Naive thymus-derived CD8-positive, alpha-beta T cell (primary cell): ENCODE measurements at places on chromosomes 4 and X.

DNA sequence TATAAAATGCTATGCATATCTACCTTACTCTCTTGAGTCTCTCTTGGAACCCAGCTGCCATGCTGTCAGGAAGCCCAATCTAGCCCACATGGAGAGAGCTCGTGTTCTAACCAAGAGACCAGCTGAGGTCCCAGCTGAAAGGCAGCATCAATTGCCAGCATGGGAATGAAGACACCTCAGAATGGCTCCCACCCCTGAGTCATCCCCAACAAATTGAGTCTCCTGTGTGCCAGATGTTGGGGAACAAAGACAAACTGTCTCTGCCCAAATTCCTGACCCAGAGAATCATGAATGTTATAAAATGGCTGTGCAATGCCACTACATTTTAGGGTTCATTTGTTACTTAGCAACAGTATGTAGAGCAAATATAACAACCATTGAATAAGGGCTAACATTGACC is 105.2 kb upstream of the STX18 start:
- H3K27me3 ChIP-seq: no peaks in the 10 kb centered on the region
- no peak overlapping the region for H3K27ac ChIP-seq
- H3K4me1 ChIP-seq: no peaks in the 10 kb centered on the region
- DNase-seq: no peak
- H3K4me3 ChIP-seq: no peak overlapping the region

DNA sequence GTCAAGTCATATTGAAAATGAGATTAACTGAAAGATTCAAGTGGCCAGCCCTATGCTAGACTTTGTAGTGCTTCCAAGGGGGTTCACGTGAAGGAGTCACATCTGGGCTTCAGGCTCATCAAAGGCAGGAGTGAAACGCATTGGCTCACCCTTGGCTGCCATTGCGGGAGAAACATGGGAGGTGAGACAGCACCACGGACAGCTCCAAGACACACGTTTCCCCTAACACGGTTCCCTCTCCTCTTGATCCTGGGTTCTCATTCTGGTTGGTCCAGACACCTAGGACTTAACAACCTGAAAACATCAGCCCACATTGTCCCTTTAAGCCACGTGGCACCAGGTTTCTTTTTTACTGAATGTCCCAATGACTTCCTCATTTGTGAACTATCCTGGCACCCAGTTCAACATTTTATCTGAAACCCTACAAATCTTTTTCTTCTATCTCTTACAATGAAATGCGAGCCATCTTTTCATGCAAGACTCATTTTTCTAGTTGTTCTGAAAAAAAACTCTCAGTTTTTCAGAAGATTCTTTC is 279.0 kb upstream of the VCX3A start:
- H3K4me1 ChIP-seq: no peaks in the 10 kb centered on the region
- H3K27me3 ChIP-seq: no peaks in the 10 kb centered on the region
- no peak overlapping the region for H3K4me3 ChIP-seq
- H3K27ac ChIP-seq: no peak overlapping the region
- no peak for DNase-seq

- H3K36me3 ChIP-seq: peaks cover 10% of the 10 kb centered on the region
- H3K27me3 ChIP-seq: no peaks in the 10 kb centered on the region
- H3K4me1 ChIP-seq: no peaks in the 10 kb centered on the region
- no peak overlapping the region for H3K27ac ChIP-seq
These were observed 264.9 kb upstream of the ZC4H2 start for GRCh38 chrX:65241059-65241721.

GRCh38 chr4:89324671-89325070 is 17.1 kb upstream of the GPRIN3 start:
- no peak overlapping the region for H3K27ac ChIP-seq
- no peaks in the 10 kb centered on the region for H3K36me3 ChIP-seq
- H3K4me1 ChIP-seq: no peaks in the 10 kb centered on the region

- no peaks in the 10 kb centered on the region for H3K36me3 ChIP-seq
- H3K4me3 ChIP-seq: no peak overlapping the region
- DNase-seq: no peak
- H3K27ac ChIP-seq: no peak overlapping the region
- H3K4me1 ChIP-seq: no peaks in the 10 kb centered on the region
- peaks cover 9% of the 10 kb centered on the region for H3K27me3 ChIP-seq
These were observed 63.7 kb upstream of the PDGFRA start for GRCh38 chr4:54165438-54165837.

- H3K4me1 ChIP-seq: peaks cover 19% of the 10 kb centered on the region
- H3K27me3 ChIP-seq: no peaks in the 10 kb centered on the region
- H3K27ac ChIP-seq: peak overlapping the region; percentile 35
- H3K36me3 ChIP-seq: no peaks in the 10 kb centered on the region
- peak; percentile 7 for DNase-seq
- H3K4me3 ChIP-seq: peak overlapping the region; percentile 41
These were observed 55.2 kb downstream of the CLNK start for GRCh38 chr4:10629394-10629793.

- no peaks in the 10 kb centered on the region for H3K27me3 ChIP-seq
- no peak overlapping the region for H3K4me3 ChIP-seq
- no peaks in the 10 kb centered on the region for H3K36me3 ChIP-seq
- no peak overlapping the region for H3K27ac ChIP-seq
- DNase-seq: no peak
- no peaks in the 10 kb centered on the region for H3K4me1 ChIP-seq
These were observed 97.6 kb upstream of the ARSJ start for GRCh38 chr4:114076899-114077570.

- no peak for DNase-seq
- peaks cover 16% of the 10 kb centered on the region for H3K27me3 ChIP-seq
- H3K4me1 ChIP-seq: no peaks in the 10 kb centered on the region
- no peak overlapping the region for H3K4me3 ChIP-seq
These were observed 45.4 kb downstream of the STOX2 start for GRCh38 chr4:183950536-183950935.

GRCh38 chr4:189202182-189202868 is 738.3 kb upstream of the FRG1 start:
- peaks cover 11% of the 10 kb centered on the region for H3K4me1 ChIP-seq
- no peaks in the 10 kb centered on the region for H3K27me3 ChIP-seq
- H3K27ac ChIP-seq: no peak overlapping the region
- no peak for DNase-seq
